Small intestine (tissue), 16 donors: ENCODE measurements at places on chromosomes 11 and 22. TPM values are rescaled to one million over a fixed set of nuclear protein-coding genes. Genes with fewer than 3 reads are reported as not detected.

DNA sequence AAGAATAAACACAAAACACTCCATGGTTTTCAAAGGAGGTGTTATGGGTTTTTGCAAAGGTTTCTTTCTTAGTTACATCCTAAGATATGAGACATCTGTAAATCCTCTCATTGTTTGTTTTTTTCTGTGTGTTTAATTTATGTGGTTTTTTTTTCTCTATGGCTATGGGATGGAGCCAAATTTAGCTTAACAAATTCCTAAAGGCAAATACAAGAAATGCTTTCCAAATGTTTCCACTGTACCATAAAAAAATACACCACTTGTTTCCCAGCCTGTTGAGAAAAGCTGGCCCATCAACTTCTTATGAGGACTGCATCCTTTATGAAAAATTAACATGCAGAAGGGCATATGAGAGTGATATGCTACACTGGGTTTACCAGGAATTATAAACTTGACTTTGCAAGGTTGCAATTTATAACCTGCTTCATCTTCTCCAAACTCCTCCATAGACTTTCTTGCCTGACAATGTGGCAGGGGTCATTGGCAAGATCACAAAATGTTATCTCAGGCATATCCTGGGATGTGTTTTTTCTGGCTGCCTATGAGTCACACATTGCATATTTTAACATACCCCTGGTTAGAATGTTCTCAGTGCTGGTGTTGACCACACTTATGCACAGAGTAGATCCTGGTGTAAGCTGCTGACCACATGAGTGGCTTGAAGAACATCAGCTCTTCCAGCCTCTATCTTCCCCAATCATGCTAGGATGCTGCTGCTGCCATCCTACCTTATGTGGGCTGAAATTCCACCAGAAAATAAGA is 137.6 kb upstream of the TTC12 start:
- DNase-seq = no peak

APOL5 gene
- not detected for polyA plus RNA-seq

DNA sequence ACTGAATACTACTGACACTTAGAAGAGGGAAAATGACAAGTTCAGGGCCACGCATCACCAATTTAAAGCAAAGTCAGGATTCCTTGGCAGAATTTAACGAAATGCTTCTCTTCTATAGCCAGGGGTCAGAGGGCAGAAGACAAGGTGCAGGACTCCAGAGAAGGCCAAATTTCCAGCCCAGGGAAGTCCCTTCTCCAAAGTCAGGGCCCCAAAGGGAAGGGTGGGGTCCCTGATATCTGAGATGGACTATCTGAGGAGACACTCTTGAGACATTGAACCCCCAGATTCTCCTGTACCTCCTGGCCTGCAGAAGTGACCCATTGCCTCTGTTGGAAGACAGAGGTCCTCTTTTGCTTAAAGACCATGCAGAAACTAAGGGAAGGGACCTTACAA is 91.2 kb downstream of the RPS6KA4 start:
- DNase-seq = no peak

CACNA1I gene
- polyA plus RNA-seq = not detected

TYR gene
- polyA plus RNA-seq = not detected

- DNase-seq = no peak
Measured at GRCh38 chr11:58433638-58434203, 5.8 kb upstream of the OR5B2 start.

TRIM6 gene
- polyA plus RNA-seq = 3.0 TPM

GRCh38 chr22:35128637-35129036 is 62.7 kb downstream of the ISX start:
- no peak for DNase-seq

DNA sequence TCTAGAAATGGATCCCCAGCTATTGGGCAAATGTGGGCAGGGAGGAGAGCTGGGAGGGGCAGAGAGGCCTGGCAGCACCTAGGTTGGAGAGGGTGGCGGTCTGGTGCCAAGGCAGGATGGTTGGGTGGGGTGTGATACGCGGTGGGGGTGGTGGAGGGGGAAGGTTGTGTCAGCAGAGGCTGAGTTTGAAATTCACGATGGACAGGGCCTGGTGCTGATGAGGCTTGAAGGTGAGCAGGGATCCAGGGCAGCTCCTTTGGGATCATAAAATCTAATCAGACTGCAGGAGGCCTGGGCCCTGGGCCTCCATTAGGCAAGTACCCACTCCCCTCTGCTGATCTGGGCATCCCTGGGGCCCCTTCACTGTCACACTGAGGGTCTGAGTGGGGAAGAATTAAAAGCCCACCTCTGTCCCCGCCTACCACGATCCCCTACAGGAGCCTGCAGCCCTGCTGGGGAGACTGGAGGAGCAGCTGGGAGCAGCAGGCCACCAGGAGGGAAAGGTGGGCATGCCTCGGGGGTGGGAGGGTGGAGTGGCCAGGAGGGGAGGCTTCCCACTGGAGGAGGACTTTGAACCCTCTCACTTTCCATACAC is 24.0 kb downstream of the IGLL1 start:
- DNase-seq = no peak

- DNase-seq = no peak
Measured at GRCh38 chr11:2149864-2150847, 10.9 kb downstream of the INS start.

PPARA gene
- polyA plus RNA-seq = 53.6 TPM

DNA sequence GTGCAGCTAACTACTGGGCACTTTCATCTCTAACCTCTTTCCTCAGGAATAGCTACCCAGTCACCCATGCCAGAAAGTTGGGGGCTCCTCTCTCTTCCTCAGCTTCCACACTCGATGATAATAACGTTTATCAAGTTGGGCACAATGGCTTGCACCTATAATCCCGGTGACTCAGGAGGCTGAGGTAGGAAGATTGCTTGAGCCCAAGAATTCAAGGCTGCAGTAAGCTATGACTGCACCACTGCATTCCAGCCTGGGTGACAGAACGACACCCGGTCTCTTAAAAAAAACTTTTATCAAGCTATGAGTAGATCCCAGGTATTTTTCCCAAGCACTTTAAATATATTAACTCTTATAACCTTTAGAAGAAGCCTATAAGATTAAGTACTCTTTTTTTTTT is 2.0 kb downstream of the SF3A1 start:
- no peak for DNase-seq

TCIRG1 gene
- 365 TPM for polyA plus RNA-seq

- no peak for DNase-seq
Measured at GRCh38 chr22:49462795-49463194, 364.9 kb downstream of the BRD1 start.

DNA sequence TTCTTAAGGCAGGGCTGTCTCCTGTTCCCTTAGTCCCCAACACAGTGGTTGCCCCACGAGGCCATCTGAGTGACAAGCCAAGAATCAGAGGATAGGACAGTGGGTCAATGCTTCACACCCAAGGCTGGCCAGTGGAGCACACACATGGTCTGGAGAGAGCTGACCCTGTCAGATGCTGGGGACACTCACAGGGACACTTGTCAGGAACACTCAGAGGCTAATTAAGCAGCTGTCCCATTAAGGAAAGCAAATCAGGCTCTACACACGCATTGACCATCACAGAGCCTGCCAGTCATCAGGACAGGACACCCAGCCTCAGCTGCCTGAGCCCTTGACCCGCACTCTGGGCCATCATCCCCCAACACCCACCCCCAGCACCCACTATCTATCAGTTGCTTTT is 18.2 kb downstream of the GDPD5 start:
- no peak for DNase-seq

GPHA2 gene
- polyA plus RNA-seq = not detected

- DNase-seq = no peak
Measured at GRCh38 chr11:119974051-119974450, 163.9 kb downstream of the TRIM29 start.

GRCh38 chr11:16775614-16776283 is 37.3 kb downstream of the C11orf58 start:
- DNase-seq = no peak

GRCh38 chr11:1072821-1073231 is 1.8 kb upstream of the MUC2 start:
- no peak for DNase-seq

- no peak for DNase-seq
Measured at GRCh38 chr11:35853971-35854370, 89.9 kb upstream of the LDLRAD3 start.

ZDHHC24 gene
- polyA plus RNA-seq = 3.1 TPM

- DNase-seq = no peak
Measured at GRCh38 chr11:596374-596773, 19.4 kb downstream of the IRF7 start.

GRCh38 chr22:27088026-27088425 is 430.6 kb downstream of the MIAT start:
- DNase-seq = no peak

DNA sequence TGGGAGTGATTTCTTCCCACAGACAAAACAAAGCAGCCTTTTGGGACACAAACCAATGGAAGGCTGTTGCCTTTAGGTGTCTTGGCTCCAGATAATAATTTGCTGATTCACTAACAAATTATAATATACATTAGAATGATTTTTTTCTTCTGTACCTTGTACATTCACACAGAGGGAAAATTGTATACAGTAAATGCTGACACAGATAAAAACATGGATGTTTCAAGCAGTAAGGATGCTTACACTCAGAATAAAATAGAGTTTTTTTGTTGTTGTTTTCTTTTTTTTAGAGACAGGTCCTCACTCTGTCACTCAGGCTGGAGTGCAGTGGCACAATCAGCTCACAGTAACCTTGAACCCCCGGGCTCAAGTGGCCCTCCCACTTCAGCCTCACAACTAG is 109.2 kb upstream of the TRPC6 start:
- no peak for DNase-seq

- no peak for DNase-seq
Measured at GRCh38 chr11:131724436-131724975, 354.1 kb downstream of the NTM start.

GRCh38 chr22:40718250-40719204 is 39.2 kb downstream of the MCHR1 start:
- no peak for DNase-seq
